Fibroblast of skin of right biceps (primary cell): ENCODE measurements at places on chromosomes 2 and 18.

- peak; percentile 66 for DNase-seq
Observed at GRCh38 chr18:61893309-61893970, 633 bp upstream of the RNF152 start.

- peak; percentile 22 for DNase-seq
Observed at GRCh38 chr2:1550658-1551316, 137.5 kb downstream of the TPO start.

DNA sequence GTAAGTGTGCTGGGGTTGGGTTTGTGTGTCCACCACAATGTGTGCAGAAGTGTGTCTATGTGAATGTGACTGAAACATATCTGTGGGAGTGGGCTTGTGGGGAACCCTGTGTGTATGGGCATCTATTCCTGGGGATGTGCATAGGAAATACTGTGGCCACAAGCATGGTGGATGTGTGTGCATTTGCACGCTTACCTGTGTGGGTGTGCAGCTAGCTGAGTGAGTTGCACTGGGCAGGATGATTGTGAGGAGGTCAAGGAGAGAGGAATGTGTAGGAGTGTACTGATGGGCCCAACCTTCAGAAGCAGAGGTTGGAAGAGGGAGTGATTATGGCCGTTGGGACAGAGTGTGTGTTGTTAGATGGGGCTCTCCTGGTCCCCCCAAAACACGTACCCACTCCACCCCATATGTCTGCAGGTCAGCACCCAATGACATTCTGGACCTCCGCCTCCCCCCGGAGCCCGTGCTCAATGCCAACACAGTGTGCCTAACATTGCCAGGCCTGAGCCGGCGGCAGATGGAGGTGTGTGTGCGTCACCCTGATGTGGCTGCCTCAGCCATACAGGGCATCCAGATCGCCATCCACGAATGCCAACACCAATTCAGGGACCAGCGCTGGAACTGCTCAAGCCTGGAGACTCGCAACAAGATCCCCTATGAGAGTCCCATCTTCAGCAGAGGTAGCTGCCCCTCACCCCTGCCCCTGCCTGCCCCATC, 1.2 kb downstream of the WNT10A start:
- no peak for DNase-seq

- no peak for DNase-seq
Observed at GRCh38 chr2:124913868-124914267, 888.8 kb downstream of the CNTNAP5 start.

DNA sequence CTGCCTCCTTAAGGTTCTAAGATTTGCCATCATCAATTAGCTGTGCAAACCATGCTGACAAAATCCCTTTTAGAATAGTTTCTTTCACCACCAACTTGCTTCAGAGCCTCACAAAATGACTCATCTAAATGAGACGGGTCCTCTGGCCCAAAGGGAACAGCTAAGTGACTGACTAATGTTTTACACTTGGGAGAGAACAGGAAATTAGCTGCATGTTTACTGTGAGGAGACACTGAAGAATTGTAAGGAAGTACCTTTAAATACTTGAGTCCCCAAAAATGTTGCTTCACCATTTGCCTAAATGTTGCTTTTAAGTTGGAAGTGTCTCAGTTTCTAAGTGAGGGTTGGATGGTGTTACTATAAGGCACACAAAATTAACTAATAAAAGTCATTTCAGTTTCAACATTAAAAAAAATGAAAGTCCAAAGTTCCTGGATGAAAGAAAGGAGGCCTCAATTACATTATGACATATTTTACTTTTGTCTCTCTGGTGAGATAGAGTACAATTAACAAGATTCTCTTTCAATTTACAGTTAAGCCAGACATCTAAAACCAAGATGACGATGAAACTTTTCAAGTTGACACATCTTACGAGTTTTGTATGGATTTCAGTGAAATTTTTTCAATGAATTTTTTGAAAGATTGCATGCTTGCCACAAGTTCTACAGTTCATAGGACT, 229.1 kb upstream of the FN1 start:
- DNase-seq, result peak; percentile 98

GRCh38 chr2:95284886-95285541, 10.8 kb downstream of the PROM2 start:
- DNase-seq, result no peak

GRCh38 chr2:233244818-233245217, 6.7 kb upstream of the ATG16L1 start:
- DNase-seq, result peak; percentile 9

- DNase-seq, result peak; percentile 87
Observed at GRCh38 chr2:188645986-188646385, 328.2 kb upstream of the COL3A1 start.

- no peak for DNase-seq
Observed at GRCh38 chr2:36296798-36297197, 58.8 kb upstream of the CRIM1 start.

GRCh38 chr2:37871456-37872191, 53.5 kb upstream of the RMDN2 start:
- DNase-seq, result peak; percentile 92

DNA sequence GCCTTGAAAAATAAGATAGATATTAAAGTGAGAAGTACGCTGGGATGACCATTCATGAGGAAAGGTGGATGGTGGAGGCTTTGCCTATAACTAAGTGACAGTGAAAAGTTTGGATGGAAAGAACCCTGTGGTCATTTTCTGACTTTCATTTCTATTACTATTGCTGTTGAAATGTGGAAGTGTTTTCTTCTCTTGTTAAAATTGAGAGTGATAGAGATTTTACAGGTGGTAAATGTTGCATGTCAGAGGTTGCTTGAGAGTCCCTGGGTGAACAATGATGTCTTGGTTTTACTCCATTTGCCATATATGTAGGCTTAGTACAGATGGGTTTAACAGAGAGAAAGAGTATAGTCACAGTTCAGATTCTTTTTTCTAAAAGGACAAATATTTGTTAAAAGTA, 18.4 kb downstream of the NCOA1 start:
- no peak for DNase-seq

GRCh38 chr2:140861666-140862065, 1269.2 kb downstream of the LRP1B start:
- no peak for DNase-seq

- DNase-seq, result peak; percentile 24
Observed at GRCh38 chr2:11071211-11071610, 84.1 kb upstream of the SLC66A3 start.

GRCh38 chr2:160214461-160215445, 14.7 kb upstream of the ITGB6 start:
- peak; percentile 93 for DNase-seq

GRCh38 chr2:19020144-19021099, 338.0 kb downstream of the OSR1 start:
- DNase-seq, result no peak

DNA sequence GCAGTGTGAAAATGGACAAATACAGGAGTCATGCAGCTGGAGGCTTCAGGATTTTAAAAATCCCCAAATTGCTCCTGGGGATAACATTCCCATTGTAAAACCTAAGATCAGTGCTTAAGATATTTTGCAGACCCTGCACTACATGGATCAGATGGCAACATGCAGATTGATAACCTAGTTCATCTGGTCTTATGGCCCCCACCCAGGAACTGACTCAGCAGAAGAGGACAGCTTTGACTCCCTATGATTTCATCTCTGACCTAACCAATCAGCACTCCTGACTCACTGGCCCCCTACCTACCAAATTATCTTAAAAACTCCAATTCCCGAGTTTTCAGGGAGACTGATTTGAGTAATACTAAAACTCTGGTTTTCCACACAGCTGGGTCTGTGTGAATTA, 20.0 kb downstream of the SRBD1 start:
- DNase-seq, result peak; percentile 19

DNA sequence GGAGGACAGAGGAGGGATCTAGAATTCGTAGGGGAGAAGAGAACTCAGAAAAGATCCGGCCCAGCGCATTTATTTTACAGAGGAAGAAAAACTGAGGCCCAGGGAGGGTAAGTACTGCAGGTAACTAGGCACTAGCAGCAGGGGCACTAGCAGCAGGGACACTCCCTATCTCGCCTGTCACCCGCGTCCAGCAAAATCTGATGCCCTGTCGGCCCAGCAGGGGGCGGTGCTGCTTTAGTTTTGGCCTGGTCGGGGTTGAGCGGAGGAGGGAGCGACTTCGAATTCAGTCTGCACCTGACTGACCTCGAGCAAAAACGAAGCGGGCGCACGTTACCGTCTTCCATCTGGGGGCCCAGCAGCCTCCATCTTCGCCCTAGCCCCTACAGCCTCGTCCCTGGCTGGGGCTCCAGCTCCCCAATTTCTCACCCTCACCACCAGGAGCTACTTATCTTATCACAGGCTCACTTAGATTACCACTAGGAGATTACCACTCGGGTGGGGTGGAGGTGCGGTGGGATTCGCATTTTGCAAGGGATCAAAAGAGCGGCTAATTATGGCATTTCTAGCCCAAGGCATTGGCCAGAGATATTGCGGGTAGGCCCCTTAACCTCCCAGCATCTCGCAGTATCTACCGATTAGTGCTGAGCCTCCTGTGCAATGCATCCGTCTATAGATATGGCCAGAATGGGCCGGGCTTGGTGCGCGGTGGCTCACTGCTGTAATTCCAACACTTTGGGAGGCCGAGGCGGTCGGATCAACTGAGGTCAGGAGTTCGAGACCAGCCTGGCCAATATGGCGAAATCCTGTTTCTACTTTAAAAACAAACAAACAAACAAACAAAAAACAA, 17.8 kb upstream of the CD8A start:
- DNase-seq, result peak; percentile 74

GRCh38 chr2:24490181-24490689, 819 bp upstream of the NCOA1 start:
- DNase-seq, result peak; percentile 56

DNA sequence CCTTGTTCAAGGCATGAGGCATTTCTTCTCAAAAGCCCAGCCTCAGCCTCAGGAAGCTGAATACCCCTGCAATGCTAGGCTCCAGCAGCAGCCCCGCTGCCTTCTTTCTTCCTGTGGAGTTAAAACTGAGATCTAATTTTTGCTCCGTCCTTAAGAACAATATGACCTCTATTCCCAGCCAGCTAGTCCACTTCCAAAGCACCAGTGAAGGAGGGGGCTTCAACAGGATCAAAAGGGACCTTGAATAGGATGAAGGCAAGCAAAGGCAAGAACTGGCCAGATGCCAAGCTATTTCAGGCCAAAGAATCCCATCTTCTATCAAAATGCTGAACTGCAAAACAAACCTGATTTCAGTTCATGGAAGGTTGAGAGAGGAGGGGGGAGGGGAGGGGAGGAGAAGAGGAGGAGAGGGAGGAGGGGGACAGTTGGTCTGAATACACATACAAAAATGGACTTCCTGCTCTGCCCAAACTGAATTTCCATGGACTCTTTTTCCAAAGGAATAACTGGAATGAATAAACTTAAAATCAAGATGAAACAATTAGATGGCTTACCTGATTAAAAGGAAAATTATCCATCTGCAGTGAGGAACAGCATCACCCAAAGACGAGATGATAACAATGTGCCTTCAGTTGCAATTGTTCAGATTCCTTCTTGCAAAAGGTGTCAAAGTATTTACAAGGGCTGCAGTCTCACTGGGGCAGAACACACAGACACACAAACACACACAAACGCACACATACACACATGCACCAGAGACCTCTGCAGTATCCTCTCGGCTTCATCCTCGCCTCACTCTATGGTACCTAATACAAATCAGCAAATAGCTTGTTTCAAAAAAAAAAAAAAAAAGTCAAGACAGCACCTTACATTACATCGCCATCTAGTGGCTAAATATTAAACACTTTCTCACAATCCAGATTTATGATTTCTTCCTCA, at the start of gene SCN1A:
Gene SCN1A, minus strand, starts transcription at position 804 of the 939 bp plus-strand sequence. CDS start 54,399 bp downstream, outside the sequence.
- peak; percentile 18 for DNase-seq

DNA sequence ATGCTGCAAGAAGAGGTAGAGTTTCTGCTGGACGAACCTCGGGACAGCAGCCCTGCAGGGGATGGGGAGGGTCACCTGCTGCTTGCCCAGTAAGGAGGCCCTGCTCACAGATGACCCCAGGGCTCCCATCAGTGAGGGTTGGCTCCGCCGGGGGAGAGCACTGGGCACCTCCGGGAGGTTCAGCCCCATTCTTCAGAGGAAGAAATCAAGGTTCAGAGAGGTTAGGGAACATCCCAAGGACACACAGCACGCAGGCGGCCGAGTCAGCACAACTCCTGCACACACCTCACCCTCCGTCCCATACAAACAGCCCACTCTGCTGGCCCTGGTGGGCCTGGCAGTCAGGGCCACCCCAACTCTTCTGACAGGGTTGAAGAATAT, 11.7 kb upstream of the CCDC74B start:
- DNase-seq, result no peak

GRCh38 chr18:41009926-41010325, 945.1 kb upstream of the PIK3C3 start:
- DNase-seq, result no peak

DNA sequence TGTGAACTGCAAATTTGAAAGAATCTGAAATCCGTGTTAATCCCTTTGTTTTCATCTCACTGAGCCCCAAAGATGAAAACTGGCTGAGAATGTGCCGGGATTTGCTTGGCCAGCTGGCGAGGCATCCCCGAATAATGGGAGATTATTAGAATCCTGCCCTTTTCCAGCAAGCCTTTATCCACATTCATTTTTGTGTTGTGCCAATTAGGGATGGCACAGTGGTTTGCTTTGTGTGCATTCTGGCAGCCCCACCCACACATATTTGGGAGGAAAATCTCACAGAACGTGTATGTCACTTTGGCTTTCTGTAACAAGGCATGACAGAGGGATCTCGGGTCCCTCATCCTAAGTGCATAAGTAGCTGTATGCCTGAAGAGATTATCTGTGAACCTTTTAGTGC, 405.8 kb upstream of the FAM98A start:
- DNase-seq, result no peak

- no peak for DNase-seq
Observed at GRCh38 chr18:37272226-37272625, 293.4 kb downstream of the CELF4 start.

- DNase-seq, result no peak
Observed at GRCh38 chr2:70870790-70871189, 35.2 kb upstream of the CD207 start.

DNA sequence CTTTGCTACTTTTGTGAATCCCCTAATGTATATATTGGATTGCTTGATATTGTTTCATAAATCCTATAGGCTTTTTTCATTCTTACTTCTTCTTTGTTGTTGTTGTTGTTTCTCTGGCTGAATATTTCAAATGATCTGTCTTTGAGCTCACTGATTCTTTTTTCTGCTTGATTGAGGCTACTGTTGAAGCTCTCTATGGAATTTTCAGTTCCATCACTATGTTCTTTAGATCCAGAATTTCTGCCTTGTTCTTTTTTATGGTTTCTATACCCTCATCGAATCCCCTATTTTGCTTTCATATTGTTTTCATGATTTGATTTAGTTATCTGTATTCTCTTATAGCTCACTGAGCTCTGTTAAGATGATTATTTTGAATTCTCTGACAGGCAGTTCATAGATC, 24.6 kb upstream of the RASGRP3 start:
- no peak for DNase-seq

GRCh38 chr2:147173189-147173581, 671.6 kb upstream of the ACVR2A start:
- DNase-seq, result peak; percentile 44

GRCh38 chr2:235706506-235706905, 212.7 kb downstream of the AGAP1 start:
- DNase-seq, result no peak

- DNase-seq, result peak; percentile 4
Observed at GRCh38 chr2:232652505-232652851, 19.1 kb downstream of the EFHD1 start.
